Activated T-helper 9 cell treated with anti-CD3 and anti-CD28 coated beads, Interleukin-2, amount 50 U/mL, for 16 hours (primary cell): ENCODE measurements at places on chromosomes 1 and 21.

DNA sequence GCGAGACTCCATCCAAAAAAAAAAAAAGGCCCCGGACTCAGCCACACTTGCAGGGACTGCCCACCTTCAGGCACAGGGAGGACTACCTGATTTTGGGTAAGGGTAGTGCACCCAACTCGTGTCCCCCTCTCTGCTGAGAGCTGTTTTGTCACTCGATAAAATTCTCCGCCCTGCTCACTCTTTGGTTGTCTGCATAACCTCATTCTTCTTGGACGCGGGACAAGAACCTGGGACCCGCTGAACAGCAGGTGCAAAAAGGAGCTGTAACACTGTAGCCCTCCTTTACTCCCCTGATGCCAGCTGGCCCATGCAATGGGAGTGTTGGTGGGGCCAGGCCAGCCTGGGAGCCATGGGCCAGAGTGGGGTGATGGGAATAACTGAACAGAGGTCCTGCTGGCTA is 10.6 kb downstream of the S100B start:
- DNase-seq: no peak

- DNase-seq: no peak
These were observed 579.2 kb upstream of the ADGRL2 start for GRCh38 chr1:81221564-81221963.

GRCh38 chr1:55836086-55836485 is 620.9 kb upstream of the USP24 start:
- DNase-seq: no peak

- no peak for DNase-seq
These were observed 7.7 kb downstream of the RPE65 start for GRCh38 chr1:68442006-68442405.

DNA sequence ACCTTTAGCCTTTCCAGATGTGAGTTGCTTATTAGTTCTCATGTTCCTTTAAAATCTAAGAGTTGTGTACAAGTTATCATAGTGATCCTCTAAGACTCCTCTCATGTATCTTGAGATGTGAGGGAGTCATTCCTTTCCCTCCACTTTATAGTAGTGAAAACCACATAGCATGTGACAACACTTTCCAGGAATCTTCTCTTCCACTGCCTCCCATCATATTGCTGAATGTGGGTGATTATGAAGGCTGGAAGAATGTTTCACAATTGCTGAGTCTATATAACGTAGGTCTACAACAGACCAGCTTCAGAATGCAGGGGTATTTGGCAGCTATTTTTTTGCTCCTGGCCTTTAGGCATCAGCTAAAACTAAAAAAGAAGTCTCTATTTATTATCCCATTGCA is 44.7 kb upstream of the LRRC7 start:
- no peak for DNase-seq

DNA sequence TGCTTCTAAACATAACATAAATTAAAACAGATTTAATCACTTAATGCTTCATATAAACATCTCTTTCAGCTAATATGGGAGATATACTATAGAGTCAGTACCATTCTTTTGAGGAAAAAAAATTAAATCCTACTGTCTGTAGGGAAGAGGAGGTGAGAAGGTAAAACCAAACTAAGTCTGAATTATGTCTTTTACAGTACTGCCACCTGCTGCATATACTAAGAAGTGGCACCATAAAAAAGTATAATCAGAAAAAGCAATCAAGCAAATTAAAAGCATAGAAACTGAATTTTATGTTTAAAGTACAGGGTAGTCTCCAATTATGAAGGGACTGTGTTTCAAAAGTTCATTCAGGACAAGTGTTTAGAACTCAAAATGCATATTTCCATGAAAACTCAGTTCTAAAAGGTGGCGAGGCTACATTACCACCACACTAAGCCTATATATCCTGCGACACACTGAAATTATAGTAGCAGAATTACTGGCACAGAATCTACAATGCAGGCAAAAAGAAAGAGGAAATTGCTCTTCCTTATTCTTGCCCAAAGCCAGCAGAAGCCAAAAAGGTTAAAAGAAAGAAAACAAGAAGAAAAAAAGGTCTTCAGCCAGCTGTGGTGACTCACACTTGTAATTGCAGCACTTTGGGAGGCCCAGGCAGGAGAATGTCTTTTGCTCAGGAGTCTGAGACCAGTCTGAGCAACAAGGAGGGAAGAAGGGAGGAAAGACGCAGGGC is 9.0 kb downstream of the NSL1 start:
- DNase-seq: no peak

GRCh38 chr1:66058558-66058957 is 265.9 kb downstream of the PDE4B start:
- DNase-seq: no peak

DNA sequence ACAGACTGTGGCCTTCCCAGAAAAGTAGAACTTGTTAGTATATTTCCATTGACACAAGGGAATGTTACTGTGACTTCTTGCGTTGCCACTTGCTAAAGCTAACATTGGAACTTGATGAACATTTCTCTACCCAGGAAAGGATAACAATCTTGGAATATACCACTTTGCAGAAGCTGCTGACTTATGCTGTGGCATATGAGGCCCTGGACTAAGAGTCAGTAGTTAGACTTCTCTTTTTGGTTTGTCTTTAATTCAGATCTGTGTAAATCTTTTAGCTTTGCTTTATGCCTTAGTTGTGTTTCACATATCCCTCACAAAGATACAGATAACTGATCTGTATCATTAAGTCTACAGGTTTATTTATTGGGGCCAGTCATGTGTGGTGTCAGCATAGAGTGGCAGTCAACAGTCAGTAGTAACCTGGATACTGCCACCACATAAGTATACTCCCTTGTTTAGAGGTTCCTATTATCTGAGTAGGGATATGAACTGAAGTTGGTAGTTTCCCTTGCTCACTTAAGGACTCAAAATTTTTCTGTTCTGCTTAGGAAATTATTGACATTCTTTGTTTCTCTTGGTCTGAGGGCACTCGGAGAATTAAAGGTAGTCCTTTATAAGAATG is 14.7 kb downstream of the RNF2 start:
- DNase-seq: no peak

- DNase-seq: no peak
These were observed 82.1 kb downstream of the RAVER2 start for GRCh38 chr1:64826991-64827390.

- DNase-seq: no peak
These were observed 227.6 kb downstream of the RGS7 start for GRCh38 chr1:241129207-241129960.

DNA sequence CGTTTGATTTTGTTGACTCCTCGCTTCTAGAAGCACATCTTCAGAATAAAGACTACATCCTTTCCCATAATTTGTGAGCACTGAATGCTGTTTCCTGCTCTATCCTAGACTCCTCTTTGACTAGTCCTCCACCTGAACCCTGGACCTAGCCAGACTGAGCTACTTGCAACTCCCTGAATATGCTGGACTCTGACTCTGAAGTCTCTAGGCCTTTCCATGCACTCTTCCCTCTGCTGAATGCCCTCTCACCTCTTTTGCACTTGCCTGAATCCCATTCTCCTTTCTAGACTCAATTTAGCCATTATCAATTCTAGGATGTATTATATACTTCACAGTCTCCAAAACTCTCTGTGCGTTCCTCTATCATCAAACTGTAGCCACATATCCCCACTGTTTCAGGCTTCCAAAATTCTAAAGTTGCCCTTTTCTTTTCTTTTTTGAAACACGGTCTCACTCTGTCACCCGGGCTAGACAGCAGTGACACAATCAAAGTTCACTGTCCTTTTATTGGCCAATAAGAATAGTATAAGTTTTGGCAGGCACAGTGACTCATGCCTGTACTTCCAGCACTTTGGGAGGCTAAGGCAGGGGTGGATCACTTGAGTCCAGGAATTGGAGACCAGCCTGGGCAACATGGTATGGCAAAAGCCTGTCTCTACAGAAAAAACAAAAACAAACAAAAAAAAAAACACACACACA is 127.0 kb downstream of the LTN1 start:
- DNase-seq: no peak

- no peak for DNase-seq
These were observed 93.3 kb upstream of the ZNHIT6 start for GRCh38 chr1:85801520-85801919.

DNA sequence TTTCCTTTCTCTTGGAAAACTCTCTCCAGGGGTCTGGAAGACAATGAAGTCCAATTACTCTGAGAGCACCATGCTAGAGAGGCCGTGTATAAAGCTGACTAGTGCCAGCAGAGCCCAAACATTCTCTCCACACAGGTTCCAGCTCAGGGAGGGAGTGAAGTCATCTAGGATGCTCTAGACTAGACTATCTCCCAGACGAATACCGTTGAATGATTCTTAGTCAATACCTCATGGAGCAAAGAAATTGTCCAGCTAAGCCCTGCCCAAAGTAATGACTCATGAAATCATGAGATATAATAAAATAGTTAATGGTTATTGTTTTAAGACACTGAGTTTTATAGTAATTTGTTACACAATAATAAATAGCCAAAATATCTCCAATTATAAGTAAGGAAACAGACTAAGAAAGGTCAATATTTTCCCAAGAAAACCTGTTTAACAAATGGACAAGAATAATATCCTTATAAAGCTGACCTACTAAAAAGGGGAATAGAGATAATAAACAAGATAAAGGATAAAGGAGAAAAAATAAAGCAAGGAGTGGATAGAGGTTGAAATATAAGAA is 163.9 kb upstream of the LRRC7 start:
- no peak for DNase-seq

- DNase-seq: no peak
These were observed 208.3 kb downstream of the DSCAM start for GRCh38 chr21:40638466-40639251.

DNA sequence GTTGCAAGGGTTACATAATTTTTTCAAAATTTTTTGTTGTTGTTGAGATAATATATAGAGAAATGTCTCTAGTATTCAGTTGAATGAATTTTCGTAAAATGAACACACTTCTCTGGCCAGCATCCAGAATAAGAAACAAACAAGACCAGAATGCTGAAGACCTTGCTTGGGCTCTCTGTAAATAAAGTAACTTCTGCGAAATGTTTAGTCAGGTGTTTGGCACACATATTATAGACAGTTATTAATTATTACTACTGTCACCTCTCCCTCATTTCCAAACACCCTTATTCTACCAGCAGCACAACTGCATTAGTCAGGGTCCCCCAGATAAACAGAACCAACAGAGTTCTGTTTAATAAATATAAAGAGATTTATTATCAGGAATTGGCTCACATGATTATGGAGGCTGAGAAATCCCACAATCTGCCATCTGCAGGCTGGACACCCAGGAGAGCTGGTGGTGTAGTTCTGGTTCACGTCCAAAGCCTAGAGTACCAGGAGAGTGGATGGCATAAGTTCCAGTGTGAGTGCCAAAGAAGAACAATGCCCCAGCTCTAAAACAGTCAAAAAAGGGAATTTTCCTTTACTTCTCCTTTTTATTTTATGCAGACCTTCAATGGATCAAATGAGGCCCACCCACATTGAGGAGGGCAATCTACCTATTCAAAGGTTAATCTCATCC is 44.1 kb upstream of the KCND3 start:
- DNase-seq: no peak

- peak; percentile 42 for DNase-seq
These were observed 11.2 kb downstream of the CD84 start for GRCh38 chr1:160567858-160568682.

DNA sequence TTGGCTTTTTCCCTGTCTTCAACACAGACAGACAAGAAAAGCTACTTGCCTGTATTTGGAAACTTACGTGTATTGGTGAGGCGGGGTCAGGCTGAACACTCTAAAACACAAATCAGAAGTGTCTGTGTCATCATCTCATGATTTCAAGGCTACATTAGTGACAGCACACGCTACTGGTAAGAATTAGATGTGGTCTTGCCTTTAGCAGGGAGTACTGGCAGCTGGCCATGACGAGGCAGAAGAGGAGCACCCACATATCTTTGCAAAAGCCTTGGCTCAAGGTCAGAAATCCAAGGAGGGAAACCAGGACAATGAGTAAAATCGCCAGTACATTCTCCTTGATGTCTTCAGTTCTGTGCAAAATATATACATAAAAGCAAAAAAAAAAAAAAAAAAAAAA is 77.7 kb downstream of the PCNX2 start:
- DNase-seq: no peak

GRCh38 chr1:26921126-26921539 is 410 bp upstream of the NUDC start:
- DNase-seq: no peak

DNA sequence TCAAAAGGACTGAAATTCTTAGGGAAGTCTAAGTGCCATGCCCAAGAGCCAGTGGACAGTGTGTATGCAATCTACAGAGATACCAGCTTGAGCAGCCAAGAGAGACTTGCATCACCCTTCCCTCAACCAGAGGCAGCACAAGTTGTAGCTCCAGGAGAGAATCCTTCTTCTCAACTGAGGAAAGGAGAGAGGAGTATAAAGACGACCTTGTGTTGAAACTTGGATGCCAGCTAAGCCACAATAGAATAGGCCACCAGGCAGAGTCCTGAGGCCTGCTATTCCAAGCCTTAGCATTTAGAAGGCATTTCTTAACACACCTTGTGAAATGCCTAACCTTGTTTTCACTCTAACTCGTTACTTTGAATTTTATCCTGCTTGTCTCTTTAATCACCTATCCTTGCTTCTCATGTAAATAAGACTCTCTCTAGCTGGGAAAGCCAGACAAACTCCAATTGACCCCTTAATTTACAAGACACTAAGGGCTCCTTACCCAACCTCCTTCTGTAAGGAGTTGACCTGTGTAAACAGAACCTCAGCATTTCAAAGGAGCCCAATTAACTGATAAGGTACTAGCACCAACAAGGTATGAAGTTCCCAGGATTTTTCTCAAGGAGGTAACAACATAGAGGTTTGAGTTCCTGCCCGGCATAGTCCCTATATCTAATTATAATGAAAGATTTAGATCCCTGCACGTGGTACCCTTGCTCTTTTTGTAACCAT is 738.8 kb downstream of the AMY1C start:
- no peak for DNase-seq

- no peak for DNase-seq
These were observed 136.1 kb downstream of the TGFBR3 start for GRCh38 chr1:91749788-91750231.

GRCh38 chr21:33033094-33033951 is 7.6 kb downstream of the OLIG2 start:
- DNase-seq: no peak

DNA sequence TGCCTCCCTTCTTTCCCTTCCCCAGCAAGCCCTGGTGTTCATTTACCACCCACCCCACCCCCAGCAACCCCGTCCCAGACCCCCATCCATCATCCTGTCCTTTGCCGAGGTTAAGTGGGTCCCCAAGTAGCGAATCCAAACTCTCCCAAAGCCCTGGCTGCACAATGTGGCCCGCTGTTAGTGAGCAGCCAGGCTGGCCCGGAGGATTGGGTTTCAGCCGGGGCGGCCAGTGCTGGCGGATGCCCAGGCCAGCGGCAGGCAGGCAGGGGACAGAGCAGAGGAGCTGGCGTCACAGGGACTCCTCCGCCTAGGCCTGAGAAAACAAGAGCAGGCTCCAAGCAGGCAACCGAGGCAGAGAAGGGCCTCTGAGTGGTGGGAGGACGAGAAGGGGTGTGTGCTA is 61.4 kb downstream of the EPHB2 start:
- DNase-seq: no peak

- DNase-seq: no peak
These were observed 11.6 kb downstream of the CAMK2N1 start for GRCh38 chr1:20474333-20474975.
